Ascending aorta (tissue), 2 donors: ENCODE measurements at places on chromosomes 5 and 9. TPM values are rescaled to one million over a fixed set of nuclear protein-coding genes. Genes with fewer than 3 reads are reported as not detected.

The TMC1 gene
- total RNA-seq: not detected

GRCh38 chr5:143920772-143921171 lies 108.8 kb downstream of the HMHB1 start:
- no peaks in the 10 kb centered on the region for H3K36me3 ChIP-seq
- H3K4me1 ChIP-seq: no peaks in the 10 kb centered on the region
- no peak overlapping the region for H3K4me3 ChIP-seq
- DNase-seq: no peak

The IL31RA gene
- not detected for total RNA-seq

GRCh38 chr5:98742396-98743073 lies 30.9 kb upstream of the RGMB start:
- H3K4me3 ChIP-seq: no peak overlapping the region
- H3K27me3 ChIP-seq: no peaks in the 10 kb centered on the region
- no peaks in the 10 kb centered on the region for H3K4me1 ChIP-seq
- no peaks in the 10 kb centered on the region for H3K36me3 ChIP-seq
- DNase-seq: no peak
- no peak overlapping the region for H3K27ac ChIP-seq

DNA sequence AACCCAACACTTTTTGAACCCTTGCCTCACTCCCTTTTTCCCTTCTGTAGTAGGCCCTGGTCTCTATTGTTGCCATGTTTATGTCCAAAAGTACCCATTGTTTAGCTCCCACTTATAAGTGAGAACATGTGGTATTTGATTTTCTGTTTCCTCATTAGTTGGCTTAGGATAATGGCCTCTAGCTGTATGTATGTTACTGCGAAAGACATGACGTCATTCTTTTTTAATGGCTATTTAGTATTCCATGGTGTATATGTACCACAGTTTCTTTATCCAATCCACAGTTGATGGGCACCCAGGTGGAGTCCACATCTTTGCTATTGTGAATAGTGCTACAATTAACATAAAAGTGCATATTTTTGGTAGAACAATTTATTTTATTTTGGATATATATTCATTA lies 90.3 kb upstream of the PTPRD start:
- H3K27me3 ChIP-seq: no peaks in the 10 kb centered on the region
- no peak for DNase-seq
- no peak overlapping the region for H3K27ac ChIP-seq
- H3K36me3 ChIP-seq: no peaks in the 10 kb centered on the region

GRCh38 chr5:98497418-98497817 lies 276.0 kb upstream of the RGMB start:
- H3K4me3 ChIP-seq: no peak overlapping the region
- no peaks in the 10 kb centered on the region for H3K27me3 ChIP-seq
- no peak overlapping the region for H3K27ac ChIP-seq
- DNase-seq: no peak
- no peaks in the 10 kb centered on the region for H3K4me1 ChIP-seq

The SPINK6 gene
- total RNA-seq: not detected

DNA sequence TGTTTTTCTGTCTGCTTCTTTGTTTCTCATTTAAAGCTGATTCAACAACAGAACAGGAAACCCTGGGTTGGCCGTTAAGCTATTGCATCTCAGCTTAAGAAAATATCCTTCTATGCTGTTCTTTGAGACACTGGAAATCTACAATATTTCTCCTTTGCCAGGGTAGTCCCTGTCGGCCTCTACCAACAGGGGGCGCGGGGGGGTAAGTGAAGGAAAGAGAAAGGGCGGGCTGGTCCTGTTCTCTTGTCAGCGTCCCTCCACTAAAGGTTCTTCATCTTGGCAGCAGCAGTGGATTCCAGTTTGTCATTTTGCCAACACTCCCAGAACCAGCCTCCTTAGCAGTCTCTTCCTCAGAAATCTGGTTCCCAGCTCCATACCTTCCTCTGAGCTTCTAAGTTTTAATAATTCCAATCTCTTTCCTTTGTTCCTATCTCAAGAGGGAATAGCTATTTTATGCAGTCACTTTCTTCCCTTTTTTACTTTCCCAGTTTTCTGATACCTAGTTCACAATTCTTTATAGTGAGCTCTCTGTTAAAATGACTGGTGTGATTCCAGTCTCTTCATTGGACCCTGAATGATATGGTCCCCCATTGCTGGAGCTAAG lies 222.3 kb downstream of the GLIS3 start:
- H3K27ac ChIP-seq: no peak overlapping the region
- peak; percentile 29 for DNase-seq
- H3K4me3 ChIP-seq: no peak overlapping the region

DNA sequence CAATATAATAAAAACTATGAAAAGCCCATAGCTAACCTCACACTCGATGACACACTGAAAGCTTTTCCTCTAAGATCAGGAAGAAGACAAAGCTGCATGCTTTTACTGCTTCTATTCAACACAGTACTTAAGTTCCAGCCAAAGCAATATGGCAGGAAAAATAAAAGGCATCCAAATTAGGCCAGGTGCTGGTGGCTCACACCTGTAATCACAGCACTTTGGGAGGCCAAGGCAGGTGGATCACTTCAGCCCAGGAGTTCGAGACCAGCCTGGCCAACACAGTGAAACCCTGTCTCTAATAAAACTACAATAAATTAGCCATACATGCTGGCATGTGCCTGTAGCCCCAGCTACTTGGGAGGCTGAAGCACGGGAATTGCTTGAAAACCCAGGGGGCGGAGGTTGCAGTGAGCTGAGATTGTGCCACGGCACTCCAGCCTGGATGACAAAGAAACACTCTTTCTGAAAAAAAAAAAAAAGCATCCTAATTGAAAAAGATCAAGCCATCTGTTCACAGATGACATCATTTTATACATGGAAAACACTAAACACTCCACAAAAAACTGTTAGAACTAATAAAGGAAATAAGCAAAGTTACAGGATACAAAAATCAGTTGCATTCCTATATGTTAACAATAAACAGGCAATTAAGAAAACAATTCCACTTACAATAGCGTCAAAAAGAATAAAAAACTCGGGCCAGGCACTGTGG lies 17.9 kb downstream of the ZFR start:
- peaks cover 7% of the 10 kb centered on the region for H3K36me3 ChIP-seq
- H3K27ac ChIP-seq: no peak overlapping the region
- no peak for DNase-seq
- no peak overlapping the region for H3K4me3 ChIP-seq
- H3K4me1 ChIP-seq: peaks cover 8% of the 10 kb centered on the region

DNA sequence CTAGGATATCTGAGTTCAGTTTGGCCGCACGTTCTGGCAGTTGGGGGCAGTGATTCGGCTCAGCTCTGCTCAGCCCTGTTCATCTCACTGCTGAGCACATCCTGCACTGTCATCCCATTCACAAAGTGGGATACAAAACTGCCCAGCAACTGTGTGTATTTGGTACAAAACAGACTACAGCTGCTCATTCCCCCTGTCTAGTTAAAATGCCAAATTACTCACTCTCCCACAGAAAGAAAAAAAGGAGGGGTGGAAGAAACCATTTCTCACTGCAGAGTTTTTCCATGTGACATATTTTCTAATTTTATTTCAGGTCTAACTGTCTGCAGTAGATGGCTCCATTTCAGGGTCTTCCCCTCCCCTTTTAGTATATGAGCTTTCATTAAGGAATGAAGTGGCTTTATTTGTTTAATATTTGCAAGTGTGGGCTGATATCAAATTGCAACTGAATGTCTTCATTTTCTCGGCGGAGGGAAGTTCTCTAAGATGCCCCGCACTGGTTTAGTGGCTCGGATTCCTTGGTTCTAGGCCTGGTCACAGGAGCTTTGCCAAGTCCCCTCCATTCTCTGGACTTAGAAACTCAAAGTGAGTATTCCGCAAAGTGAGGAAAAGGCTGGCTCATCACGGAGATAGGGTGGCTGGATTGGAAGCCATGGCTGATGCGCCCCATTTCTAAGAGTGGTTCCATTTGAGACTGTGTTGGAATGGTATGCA lies 14.7 kb downstream of the COL15A1 start:
- H3K27ac ChIP-seq: peak overlapping the region; percentile 77
- H3K27me3 ChIP-seq: no peaks in the 10 kb centered on the region
- H3K4me1 ChIP-seq: no peaks in the 10 kb centered on the region
- no peaks in the 10 kb centered on the region for H3K36me3 ChIP-seq
- no peak overlapping the region for H3K4me3 ChIP-seq
- no peak for DNase-seq

DNA sequence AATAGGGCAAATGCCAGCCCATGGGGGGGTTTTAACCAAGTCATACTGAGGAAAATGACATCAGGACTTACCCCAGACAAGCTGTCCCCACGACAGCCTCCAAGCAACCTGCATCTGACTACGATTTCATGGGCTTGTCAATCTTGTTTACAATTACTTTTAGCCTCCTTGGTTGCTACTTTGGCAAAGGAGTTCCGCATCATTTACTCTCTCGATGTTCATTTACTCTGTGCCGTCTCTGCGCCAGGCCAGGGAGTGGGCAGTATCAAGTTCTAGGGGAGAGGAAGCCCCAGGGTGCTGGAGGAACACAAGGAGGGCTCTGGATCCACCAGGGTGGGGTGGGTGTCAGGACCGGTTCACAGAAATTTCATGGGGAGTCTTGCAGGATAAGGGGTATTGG lies 23.9 kb downstream of the PTPN3 start:
- H3K36me3 ChIP-seq: no peaks in the 10 kb centered on the region
- no peak for DNase-seq
- peaks cover 42% of the 10 kb centered on the region for H3K4me1 ChIP-seq
- peak overlapping the region; percentile 50 for H3K4me3 ChIP-seq
- H3K27ac ChIP-seq: peak overlapping the region; percentile 93

The OTP gene
- not detected for total RNA-seq

DNA sequence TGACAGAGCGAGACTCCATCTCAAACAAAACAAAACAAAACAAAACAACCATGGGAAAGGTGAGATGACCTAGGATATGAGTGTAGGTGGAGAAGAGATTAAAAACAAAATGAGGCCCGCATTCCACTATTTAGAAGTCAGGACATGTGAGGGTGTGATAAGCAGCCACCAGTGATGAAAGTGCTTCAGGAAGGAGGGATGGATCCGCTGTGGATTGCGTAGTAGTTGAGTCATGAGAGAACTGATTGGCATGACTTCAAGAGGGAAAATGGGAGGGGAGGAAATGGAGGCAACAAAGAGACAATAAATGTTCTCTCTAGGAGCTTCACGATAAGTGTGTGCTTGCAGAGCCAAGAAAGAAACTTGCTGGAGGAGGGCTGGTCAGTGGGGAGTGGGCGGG lies 367.6 kb downstream of the ARL15 start:
- no peak overlapping the region for H3K27ac ChIP-seq
- H3K36me3 ChIP-seq: no peaks in the 10 kb centered on the region
- no peaks in the 10 kb centered on the region for H3K4me1 ChIP-seq
- no peaks in the 10 kb centered on the region for H3K27me3 ChIP-seq
- H3K4me3 ChIP-seq: no peak overlapping the region

- DNase-seq: no peak
- H3K36me3 ChIP-seq: no peaks in the 10 kb centered on the region
- H3K27me3 ChIP-seq: no peaks in the 10 kb centered on the region
- H3K4me1 ChIP-seq: no peaks in the 10 kb centered on the region
- no peak overlapping the region for H3K27ac ChIP-seq
- H3K4me3 ChIP-seq: no peak overlapping the region
These were observed 1.5 kb upstream of the RETREG1 start for GRCh38 chr5:16618138-16618897.

DNA sequence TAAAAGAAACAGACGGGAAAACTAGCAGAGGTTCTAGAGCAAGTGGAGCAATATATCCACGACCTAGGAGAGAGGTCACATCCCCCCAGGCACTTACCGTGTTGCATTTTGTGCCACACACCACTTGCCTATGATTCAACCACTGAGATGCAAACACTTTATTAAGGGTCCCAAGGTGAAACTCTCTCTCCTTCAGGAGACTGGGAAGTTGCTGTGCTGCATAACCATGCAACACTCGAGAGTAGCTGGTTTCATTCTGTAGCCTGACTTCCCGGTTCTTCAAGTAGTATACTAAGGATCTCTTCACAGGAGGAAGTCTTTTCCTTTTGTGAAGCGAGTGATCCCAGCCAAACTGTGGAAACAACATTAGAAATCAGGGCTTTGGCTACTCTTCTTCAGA lies 1.6 kb downstream of the DCAF12 start:
- peaks cover 13% of the 10 kb centered on the region for H3K36me3 ChIP-seq
- H3K4me1 ChIP-seq: peaks cover 9% of the 10 kb centered on the region
- no peak overlapping the region for H3K27ac ChIP-seq
- DNase-seq: no peak
- H3K4me3 ChIP-seq: peak overlapping the region; percentile 61

DNA sequence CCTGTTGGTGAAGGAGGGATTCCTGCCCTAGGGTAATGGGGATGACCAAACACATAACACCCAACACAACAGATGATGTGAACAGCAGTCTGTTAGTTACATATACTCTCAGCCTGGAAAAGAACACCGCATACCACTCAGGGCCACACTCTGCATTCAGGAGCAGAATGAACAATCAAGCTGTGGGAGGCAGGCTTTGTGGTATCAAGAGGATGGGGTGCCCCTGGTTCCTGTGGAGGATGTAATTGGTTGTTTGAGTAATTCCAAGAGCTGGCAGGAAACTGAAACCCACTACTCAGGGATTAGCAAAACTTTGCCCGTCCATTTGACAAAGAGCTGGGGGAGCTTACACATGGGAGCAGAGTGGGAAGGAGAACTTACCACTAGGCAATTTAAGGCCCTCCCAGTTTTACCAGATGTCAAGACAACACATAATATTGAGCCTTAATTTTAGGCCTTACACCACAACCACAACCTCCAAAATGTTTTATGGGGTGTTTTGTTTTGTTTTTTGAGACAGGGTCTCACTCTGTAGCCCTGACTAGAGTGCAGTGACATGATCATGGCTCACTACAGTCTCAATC lies 15.6 kb upstream of the PRKAA1 start:
- H3K27me3 ChIP-seq: no peaks in the 10 kb centered on the region
- H3K4me1 ChIP-seq: no peaks in the 10 kb centered on the region
- DNase-seq: no peak
- no peaks in the 10 kb centered on the region for H3K36me3 ChIP-seq
- H3K27ac ChIP-seq: no peak overlapping the region

The CEL gene
- not detected for total RNA-seq

The PCDHGB2 gene
- total RNA-seq: 12.2 TPM

DNA sequence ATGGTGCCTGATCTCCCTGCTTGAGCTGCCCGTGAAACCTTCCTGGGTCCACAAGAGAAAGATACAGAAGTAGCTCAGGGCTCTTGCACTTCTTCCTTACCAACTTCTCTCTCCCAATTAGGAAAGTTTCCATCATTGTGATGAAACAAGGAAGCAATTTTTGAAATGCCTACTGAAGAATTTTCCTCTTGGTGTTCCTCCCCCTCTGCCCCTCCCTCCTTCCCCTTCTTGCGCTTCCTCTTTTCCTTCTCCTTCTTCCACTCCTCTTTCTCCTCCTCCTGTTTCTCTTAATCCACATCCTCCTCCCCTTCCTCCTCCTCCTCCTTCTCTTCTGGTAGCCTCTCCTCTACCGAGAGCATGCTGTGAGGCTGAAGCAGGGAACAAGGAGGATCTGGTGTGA lies 36.3 kb upstream of the OTULINL start:
- no peaks in the 10 kb centered on the region for H3K27me3 ChIP-seq
- H3K36me3 ChIP-seq: no peaks in the 10 kb centered on the region
- no peaks in the 10 kb centered on the region for H3K4me1 ChIP-seq
- H3K27ac ChIP-seq: no peak overlapping the region

The TRIP13 gene
- not detected for total RNA-seq
